Stimulated activated CD8-positive, alpha-beta memory T cell treated with anti-CD3 and anti-CD28 coated beads, Interleukin-4, amount 100 ng/mL, for 1 hour (primary cell): ENCODE measurements at places on chromosomes 16 and 17.

DNA sequence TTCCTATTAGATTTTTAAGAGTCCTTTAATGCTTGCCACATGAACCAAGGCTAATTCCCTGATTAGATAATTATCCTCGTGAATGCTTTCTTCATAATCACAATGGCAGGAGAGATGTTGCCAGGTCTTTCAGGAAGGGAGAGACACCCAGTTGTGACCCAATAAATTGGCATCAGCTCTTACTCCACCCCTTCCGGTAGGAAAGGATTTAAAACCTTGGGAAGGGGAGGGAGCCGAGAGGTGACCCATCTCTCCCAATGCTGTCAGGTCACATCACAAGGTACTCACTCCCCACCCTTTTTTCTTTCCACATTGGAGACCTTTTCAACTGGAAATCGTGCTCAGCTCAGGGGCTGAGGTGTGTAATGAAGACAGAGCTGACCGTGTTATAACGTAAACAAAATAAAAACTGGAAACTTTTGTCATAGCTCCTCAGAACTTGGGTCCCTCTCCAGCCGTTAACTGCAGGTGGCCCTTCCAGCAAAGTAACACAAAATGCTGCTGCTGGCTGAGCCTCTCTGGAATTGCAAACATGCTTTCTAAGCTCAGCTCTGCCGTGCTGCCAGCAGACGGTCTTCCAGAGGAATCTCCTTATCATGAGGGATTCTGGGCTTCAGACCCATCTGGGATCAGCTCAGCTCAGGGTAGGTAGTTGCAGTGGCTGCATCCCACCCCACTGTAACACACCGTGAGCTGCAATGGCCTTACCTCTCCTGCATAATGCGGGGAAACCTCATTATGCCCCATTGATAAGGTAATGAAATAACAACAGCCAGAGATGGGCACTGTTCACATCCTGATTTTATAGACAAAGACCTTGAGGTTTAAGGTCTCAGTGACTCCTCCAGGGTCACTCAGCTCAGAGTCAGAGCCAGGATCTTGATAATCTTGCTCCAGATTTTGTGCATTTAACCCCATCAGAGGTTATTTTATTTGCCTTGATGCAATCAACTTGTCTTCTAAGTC is 15.6 kb downstream of the TMEM100 start:
- DNase-seq: no peak

DNA sequence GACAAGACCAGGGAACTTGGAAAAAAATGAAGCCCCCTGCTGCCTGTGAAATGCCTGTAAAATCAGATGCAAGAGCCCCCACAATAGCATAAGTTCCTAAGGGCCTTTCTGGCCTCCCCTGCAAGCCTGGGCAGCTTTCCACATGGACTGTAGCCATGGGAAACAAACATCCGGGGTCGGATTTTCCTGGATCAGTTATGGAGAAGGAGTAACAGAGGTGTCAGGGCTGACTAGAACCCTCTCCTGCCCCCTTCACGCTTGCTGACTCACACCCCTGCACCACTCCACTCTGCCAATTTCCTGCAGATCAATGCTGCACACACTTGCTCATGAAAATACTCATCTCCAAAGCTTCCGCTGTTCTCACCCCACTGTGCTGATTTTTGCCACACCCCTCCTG is 258.6 kb downstream of the CBLN1 start:
- no peak for DNase-seq

DNA sequence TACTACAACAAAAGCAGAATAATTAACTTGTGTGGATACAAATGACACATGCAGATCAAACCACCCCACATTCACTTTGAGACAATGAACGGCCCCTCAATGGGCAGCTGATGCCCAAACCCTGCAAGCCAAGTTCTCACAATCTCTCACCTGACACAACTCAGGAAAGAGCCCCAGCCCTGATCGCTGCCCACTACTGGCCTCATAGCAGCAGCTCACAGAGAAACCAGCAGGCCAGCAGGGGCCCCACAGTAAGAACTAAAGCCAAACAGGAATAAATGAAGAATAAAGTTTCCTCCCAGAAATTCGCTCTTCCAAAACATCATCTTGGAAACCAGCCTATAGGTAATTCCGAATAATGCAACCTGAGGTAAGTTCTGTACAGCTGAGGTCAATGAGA is 7.7 kb downstream of the AKTIP start:
- no peak for DNase-seq

- DNase-seq: no peak
Measured at GRCh38 chr16:85243308-85243707, 131.0 kb upstream of the CIBAR2 start.

GRCh38 chr16:2085669-2086068 is 37.9 kb downstream of the TSC2 start:
- no peak for DNase-seq

DNA sequence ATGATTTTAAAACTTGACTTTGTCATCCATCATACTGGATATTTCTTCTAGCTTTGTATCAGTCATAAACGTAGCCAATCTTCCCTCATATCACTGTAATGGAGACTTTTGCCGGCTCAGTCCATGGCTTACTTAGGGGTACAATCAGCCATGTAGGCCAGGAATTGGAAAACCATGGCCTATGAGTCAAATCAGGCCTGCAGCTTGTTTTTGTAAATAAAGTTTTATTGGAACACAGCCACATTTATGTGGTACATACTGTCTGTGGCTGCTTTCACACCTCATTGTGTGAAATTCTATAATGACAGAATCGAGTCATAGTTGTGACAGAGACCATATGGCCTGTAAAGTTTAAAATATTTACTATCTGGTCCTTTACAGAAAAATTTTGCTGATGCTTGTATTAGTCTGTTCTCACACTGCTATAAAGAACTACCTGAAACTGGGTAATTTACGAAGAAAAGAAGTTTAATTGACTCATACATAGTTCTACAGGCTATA is 64.5 kb upstream of the CDH13 start:
- no peak for DNase-seq

DNA sequence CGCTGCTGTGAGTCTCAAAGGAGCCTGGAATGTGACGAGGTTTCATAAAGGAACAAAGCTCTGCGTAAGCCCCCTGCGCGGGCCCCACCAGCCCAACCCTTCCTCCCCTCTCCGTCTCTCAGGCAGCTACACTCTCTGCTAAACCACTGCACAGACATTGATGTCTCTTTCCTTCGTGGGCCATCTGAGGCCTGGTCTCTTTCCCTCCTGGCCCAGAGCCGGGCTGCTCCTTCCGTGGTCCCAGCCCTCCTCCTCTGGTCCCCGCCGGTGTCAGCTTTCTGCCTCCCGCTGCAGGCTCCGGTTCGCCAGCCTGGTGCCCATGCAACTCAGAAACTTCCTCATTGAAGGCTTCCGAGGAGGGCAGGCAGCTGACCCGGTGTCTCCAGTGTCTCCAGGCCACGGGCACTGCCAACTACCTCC is 7.4 kb downstream of the SCARF1 start:
- no peak for DNase-seq

DNA sequence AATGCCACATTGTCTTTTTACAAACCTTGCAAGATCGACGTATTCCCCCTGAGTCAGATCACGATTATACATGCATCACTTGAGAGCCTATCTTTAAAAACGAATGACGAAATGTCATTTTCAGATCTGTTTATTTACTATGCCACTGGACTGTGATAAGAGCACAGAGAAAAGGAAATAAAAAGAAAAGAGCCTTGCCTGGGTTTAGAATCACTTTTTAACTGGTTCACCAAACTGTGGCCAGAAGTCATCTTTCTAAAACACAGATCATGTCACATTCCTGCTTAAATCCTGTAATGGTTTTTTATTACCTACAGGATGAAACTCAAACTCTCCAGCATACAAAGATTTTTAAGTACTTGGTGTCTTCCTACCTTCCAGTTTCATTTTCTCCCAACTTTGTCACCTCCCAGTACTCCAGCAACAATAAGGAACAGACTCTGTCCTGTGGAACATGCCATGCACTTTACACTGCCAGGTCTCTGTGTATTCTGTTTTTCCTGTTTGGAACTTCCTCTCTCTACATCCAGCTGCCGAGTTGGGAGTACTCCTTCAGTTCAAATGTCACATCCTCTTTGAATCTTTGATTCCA is 91.5 kb downstream of the SNX11 start:
- DNase-seq: no peak

GRCh38 chr17:602436-602835 is 112.2 kb downstream of the VPS53 start:
- no peak for DNase-seq

DNA sequence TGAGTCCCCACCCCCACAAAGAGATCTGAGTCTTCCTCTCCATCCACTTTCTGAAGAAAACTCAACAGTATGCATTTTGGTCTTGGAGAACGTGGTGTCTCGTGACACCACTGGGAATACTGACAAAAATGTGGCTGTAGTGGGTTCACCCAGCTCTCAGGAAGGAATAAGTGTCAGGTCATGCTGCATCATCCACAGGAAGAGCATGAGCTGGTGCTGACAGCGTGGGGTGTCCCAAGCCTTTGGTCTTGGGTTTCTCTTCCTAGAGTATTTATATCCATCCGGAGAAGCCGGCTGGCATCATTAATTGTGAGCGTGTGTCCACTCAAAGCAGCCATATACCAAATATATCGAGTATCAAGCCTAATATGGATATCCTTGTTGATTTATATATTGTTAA is 55.9 kb downstream of the C17orf67 start:
- no peak for DNase-seq

DNA sequence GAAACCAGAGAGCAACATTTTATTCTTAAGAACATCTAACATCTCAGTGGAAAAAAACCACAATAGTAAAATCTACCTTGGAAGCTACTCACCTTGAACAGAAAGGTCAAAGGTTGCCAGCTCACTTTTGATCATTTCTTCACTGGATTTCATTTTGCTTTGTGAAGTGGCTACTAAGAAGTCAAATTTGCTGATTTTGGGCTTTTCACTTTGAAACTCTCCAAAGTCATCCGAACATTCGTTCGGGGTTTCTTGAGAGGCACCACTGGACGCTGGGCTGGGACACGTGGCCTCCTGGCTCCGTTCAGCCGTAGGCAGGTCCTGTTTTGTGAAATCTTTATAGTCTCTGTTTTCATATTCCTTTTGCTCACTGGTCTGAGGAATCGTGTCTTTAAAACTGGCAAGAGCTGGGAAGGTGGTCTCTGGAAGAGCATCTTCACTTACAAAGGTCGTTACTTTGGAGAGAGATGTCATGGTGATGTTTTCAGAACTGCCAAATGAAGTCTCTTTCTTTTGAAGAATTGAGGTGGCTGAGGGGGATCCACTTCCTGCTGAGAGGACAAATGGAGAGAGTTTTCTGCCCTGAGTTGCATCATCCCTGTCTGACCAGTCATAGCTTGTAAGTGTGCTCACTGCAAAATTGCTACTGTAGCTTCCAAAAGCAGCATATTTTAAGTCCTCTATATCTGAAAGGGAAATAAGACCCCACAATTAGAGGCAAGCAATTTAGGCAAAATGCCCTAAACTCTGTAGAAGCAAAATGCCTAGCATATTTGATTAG is 52.4 kb downstream of the DUSP14 start:
- no peak for DNase-seq

GRCh38 chr17:40412880-40413279 is 4.8 kb downstream of the TOP2A start:
- no peak for DNase-seq

DNA sequence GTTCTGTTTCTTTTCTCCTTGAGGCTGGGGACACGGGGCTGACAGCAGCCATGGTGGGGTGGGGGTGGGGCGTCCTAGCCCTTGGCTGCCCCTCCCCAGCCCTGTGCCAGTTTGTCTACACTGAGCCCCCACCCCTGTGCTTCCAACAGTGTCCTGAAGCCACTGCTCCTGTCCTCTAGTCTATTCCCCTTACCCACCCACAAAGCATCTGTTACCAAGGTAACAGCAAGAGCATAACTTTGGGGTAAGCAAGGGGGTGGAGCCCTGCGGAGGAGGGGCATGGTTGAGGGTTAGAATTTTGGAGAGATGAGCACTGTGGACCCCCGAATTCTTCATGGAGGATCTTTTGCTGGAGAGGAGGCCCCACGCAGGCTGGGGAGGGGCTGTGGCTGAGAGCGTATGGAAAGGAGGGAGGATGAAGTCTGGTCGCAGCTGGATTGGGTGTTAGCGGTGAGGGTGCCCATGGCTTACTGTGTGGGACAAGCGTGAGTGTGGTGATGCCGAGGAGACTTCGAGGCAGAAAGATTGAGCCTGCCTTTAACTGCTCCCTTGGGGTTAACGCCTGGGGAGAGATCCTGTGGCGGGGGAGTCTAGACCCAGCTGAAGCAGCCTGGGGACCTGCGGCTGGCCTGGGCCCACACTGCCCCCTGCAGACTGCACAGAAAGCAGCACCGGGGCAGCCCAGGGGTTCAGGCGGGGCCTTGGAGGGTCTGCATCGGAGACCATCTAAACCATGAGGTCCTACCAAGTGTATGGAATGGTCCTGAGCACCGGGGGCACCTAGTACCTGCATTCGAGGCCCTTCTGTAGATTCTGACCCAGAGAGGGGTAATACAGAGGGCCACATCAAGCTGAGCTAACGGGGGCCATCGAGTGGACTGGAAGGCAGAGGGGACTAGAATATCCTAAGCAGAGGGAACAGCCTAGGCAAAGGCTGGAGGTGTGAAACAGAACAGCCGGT is 6.1 kb upstream of the STAC2 start:
- DNase-seq: peak; percentile 29

- DNase-seq: no peak
Measured at GRCh38 chr17:51189628-51190027, 23.4 kb downstream of the NME2 start.

GRCh38 chr17:58085039-58085715 is 2.0 kb downstream of the DYNLL2 start:
- DNase-seq: no peak

DNA sequence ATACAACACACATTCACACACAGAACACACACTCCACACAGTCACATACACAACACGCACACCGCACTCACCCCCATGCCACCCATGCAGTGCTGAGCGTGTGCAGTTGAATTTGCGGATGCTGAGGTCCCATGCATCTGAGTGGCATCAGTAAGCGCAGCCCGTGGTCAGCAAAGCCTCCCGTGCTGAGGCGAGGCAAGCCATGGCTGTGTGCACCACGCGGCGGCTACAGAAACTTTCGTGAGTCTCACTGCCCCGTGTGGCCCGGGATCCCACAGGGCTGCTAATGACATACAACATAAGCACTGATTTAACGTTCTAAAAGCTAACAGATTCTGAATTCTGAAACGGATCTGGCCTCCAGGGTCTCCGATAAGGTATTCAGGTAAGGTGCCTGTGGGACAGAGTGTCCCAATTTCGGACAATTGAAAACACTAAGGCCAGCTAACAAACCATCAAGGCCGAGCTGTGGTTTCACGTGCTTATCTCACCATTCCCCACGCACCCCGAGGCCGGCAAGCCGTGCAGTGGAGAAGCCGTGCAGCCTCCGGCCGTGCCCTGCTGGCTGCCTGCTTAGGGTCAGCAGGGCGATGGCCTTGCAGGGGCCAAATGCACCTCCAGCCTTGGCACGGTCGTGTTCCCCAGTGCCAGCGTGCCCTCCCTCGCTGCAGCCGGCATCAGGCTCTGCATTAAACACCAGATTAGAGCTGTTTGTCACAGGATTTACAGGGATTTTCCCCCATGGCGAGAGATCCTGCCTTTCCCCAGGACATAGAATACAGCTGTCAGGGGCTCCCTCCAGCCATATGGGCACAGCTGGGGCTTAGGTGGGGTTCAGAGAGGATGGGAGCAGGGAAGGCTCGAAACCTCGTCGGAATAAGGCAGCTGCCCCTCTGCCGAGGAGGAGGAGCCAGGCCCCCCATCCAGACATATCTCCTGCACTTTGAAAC is 191.7 kb downstream of the C16orf95 start:
- no peak for DNase-seq

- no peak for DNase-seq
Measured at GRCh38 chr16:29806099-29806579, at the start of gene MAZ. Gene MAZ, plus strand, starts transcription at chr16:29806529. Its CDS starts 173 bp downstream, at chr16:29806702.
